Urinary bladder (tissue), 4 donors: ENCODE measurements at places on chromosomes 11 and 22.

GRCh38 chr11:20125927-20126326 lies 34.3 kb downstream of the DBX1 start:
- DNase-seq: no peak

DNA sequence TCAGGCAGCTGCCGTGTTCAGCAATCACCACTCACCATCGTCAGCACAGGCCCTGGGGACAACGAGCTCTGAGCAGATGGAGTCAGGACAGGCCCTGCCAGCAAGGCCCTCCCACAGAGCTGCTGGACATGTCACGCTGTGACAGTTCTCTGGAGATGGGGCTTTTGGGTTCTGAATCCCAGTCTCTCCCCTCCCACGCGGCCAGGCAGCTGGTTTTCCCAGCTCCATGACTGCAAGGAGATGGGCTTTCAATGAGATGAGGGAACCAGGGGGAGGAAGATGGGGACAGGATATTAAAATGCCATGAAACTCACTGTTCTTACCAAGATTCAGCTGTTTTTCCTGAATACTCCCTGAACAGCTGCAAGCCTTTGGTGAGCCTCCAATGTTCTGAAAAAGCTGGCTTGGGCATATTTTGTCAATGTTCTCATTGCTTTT lies 305.9 kb downstream of the BRD1 start:
- DNase-seq: no peak

DNA sequence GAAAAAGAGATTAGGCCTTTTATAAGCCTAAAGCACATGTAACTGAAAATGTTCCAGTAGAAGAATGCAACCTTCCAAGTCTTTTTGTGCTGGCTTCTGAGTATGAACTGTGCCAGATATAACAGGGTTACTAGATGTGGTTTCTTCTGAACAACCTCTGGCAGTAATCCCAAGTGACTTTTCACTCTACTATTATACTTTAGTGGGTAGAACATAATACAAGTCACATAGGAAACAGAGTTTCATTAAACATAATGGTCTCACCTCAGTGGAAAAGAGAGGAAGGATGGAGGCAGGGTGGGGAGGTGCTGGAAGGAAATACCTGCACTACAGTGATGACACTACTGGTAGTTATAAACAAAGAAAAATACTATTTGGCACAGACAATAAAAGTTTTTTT lies 81.3 kb downstream of the PHF21A start:
- no peak for DNase-seq

- no peak for DNase-seq
Measured at GRCh38 chr11:117396970-117397369, 69.3 kb downstream of the CEP164 start.

- DNase-seq: no peak
Measured at GRCh38 chr11:113261709-113262475, 52.5 kb upstream of the TTC12 start.

GRCh38 chr11:111229604-111230003 lies 15.9 kb upstream of the POU2AF2 start:
- no peak for DNase-seq
